NCI-H524 (cell line): ENCODE measurements at places on chromosomes 4 and X.

DNA sequence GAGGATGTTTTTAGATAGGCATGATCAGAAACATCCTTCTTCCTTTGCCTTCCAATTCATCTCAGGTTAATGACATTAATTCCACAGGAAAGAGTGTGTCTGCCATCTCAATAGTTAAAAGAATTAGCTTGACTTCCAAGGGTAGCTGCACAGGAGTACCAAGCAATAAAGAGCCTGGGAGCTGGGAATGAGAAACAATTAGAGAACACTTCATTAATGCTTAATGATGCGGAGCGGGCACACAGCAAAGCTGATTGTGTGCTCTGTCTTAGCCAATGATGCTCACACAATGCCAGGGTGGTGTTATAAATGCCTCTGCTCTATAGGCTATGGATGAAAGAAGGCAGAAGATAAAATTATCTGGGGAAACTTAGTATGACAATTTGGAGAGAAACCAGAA lies 1052.5 kb upstream of the LCORL start:
- peak; percentile 29 for DNase-seq

DNA sequence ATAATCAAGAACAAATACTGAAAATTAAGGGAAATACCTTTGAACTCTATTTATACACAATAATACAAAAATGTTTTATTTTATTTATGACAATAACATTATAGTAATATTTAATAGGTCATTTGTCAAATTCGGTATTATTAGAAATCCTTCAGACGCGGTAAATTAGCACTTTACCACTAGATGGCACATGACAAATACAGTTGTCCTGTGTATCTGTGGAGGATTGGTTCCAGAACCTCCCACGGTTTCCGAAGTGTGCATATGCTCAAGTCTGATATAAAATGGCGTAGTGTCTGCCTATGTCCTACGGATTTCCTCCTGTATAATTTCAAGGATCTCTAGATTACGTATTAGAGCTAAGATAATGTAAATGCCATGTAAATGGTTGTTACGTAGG lies 8.1 kb upstream of the LINC00632 start:
- peak; percentile 55 for DNase-seq

GRCh38 chrX:95536111-95536510 lies 1148.5 kb upstream of the DIAPH2 start:
- DNase-seq = no peak

GRCh38 chr4:79044141-79044659 lies 105.0 kb upstream of the PAQR3 start:
- DNase-seq = peak; percentile 86

DNA sequence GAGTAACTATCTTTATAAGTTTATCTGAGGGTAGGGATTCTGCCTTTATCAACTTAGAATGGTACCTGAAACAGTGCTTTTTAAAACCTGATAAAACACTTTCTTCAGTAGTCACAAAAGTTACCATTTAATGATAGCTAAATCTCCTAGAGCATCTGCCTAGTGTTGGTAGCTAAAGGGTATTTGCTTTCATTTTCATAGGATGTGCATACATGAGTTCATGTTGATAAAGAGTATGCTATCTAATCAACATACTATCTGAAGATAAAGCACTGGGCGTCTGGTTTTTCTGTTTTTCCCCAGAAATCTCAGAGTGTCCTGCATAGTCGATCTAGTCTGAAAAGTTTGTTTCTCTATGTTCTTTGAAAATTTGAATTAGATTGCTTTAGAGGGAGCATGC lies 75.1 kb downstream of the ADGRL3 start:
- DNase-seq = no peak

DNA sequence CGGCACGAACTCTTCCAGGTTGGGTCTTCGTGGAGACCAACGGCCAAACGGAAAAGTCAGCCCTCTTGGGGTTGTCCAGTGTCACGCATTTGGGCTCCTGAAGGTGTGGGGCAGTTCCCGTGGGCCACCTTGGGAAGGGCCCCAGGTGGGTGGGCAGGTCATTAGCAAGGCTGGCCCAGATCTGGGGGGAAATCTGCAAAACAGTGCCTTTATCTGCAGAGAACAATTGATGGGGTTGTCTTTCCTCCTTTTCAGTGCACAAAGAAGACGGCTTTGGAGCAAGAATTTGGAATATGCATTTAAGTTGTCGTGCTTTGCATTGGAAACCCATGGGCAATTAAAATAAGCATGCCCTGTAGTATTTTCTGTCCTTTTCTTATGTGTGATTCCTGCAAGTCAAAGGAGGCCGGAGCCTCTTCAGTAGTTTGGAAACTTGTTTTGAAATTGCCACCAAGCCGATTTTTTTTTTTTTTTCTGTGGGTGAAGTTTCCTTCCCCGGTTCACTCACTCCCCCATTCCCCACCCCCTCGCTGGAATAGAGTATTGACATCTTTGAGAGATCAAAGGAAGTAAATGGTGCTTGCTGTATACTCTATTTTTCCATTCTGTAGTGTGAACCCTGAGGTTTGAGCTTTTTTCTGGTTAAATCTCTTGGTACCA lies 9.8 kb downstream of the ZIC3 start:
- no peak for DNase-seq

DNA sequence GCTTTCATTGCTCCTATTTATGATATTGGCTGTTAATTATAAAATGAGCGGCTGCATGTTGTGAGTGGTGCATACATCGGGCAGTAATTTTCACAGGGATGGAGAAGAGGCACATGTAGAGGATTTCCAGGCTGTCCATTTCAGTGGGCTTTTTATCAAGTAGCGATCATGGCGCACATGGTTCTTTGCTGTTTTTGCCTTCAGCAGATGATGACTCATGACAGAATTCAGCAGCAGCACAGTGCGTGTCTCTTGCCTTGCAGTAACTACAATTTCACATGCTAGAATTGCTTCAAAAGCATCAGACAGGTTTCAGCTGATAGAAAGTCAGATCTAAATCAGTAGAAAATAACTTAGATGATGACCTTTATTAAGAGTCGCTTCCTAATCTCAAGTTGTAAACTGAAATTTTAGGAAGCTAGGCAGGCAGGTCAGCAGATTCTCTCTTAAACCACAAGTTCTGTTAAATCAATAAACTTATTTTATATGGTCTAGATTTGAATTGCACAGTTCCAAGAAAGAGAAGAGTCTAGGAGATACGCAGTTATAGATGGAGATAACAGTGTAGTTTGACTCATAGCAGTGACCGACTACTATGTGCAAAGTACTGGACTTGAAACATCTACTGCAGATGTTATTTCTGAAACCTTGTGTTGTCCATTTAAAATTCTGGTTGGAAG lies 35.8 kb downstream of the LRP2BP start:
- DNase-seq = no peak

- no peak for DNase-seq
Observed at GRCh38 chr4:95580226-95580625, 31.5 kb upstream of the UNC5C start.

GRCh38 chr4:102308032-102308799 lies 37.1 kb downstream of the SLC39A8 start:
- peak; percentile 41 for DNase-seq

DNA sequence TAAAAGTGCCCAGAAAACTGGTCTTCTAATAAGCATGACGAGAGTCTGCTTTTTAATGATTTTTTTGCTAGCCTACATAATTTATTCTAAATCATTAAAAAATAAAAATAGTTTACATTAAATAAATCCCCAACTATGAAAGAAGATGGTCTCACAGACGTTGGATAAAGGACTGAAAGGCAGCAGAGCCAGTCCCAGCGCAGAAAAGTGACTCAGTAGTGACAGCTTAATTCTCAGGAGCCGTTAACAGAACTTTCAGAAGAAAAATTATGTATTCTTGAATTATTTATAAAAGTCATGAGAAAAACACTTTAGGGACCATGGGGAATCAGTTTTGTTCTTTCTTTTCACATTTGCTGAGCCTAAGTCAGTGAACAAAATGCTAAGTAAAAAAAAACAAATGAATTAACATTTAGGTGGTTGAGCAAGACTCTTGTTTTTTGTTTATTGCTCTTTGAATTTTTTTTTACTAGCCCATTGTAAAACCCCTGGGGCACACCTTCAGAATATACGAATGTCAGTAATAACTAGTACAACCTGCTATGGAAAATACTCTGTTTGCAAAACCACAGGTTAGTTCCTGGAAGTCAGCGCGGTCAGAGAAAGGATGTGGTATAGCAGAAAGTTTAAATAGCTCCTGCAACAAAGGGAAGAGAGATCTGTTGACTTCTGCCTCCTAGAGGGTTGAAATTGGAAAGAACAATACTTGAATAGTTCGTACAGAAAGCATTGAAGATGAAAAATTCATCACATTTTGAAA lies 50.4 kb upstream of the CCDC160 start:
- DNase-seq = no peak

DNA sequence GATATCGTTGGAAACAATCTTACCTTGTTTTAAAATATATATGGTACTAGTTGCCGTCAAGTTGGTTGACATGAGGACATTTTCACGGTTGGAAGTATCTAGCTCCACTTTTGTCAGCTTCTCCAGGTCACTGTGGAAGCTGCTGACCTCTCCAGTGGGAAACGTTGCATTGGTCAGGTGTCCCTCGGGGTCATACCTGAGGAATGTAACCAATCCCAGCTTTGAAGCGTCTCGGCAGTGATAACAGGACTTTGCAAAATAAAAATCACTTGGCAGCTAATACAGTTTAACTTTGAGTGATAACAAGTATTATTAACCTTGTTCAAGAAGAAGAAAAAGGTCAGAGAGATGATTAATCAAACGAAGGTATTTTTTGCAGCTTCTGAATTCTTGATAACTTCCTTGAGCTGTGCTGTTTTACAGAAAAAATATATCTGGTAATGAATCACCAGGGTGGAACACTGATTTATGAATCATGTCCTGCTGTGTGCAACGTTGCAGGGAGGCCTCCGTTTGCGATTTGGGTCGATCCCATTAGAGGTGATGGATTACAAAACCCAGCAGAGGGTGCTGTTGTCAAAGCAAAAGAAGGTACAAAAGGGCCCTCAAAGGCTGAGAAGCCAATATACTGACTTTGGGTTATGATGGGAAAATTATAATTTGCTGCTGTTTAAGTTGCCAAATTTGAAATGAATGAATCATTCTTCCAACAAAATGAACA lies 60.1 kb downstream of the SH2D1A start:
- DNase-seq = peak; percentile 78

DNA sequence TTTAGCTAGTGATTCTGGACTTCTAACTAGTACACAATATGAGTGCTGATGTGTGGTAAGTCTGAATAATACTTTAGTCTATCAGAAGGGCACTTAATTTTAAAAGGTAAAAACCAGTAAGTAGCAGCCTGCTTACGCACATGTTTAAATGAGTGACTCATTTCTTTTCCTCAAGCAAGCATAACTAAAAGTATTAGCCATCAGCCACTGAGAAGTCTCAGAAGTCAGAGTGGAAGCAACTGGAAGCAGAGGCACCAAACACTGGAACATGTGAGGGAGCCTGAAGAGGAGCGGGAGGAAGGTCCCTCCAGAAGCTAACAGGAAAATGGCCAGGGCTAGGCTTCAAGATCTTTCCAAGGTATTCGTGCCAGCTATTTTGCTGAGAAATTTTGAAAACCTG lies 257.7 kb downstream of the RAPGEF2 start:
- no peak for DNase-seq

- DNase-seq = no peak
Observed at GRCh38 chr4:1325681-1326635, 21.1 kb upstream of the UVSSA start.

DNA sequence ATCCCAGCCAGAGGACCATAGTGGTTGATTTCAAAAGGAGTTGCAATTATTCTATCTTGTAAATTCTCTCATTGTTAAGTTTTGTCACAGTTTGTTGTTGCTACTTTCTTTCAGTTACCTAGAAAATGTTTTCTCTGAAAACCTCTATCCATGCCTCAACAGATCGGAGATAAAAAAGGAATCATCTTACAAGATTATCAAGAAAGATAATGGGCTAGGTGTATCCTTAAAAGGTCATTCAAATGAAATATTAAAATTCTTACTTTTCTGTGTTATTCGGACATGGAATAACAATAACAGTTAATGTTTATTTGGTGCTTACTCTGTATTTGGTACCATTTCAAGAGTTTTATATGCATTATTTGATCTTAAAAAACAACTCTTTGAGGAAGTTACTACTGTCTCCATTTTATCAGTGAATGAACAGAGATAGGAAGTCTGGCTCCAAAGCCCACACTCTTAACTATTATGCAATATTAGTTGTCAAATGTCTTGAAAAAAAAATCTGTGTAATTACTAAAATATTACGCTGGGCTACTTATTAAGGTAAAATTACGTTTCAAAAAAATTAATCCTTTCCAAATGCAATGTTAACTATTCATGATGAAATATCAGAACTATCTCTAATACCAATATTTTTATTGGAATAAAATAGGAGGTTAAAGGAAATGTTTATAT lies 97.5 kb downstream of the SNCA start:
- DNase-seq = no peak

DNA sequence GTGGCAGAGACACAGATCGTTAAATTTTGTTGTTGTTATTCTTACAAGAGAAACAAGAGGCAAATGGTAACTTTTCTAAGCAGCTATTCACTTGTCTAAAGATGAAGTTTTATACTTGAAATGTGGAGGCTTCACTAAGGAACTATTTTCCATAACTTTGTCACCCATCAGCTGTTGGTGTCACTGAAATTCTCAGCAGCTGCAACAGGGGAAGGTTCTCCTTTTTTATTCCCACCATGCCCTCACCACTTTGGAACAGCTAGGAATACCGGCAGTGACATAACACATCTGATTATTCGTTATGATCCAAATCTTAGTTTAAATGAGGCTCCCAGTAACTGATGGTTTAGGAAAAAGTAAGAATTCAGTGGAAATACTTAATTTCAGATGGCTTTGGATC lies 147.0 kb upstream of the LEF1 start:
- DNase-seq = no peak

GRCh38 chr4:187500796-187501195 lies 494.8 kb upstream of the ZFP42 start:
- DNase-seq = no peak

DNA sequence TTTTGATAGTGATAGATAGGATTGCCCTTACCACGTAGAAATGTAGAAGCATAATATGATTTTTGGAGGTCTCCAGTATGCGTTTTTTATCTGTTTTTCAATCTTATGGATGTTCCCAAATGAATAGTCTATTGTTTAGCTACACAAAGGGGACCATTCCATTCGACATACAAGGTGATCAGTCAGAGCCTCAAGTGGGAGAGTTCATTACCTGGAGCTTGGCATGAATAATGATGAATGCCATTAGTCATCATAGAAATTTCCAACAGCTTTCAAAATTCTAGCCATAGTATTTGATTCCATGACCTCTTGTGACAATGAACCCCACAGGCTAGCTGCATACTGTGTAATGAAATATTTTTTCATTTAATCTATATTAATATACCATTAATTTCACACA lies 123.6 kb downstream of the PDHA2 start:
- DNase-seq = no peak

GRCh38 chr4:142100941-142101340 lies 464.6 kb downstream of the IL15 start:
- DNase-seq = no peak

DNA sequence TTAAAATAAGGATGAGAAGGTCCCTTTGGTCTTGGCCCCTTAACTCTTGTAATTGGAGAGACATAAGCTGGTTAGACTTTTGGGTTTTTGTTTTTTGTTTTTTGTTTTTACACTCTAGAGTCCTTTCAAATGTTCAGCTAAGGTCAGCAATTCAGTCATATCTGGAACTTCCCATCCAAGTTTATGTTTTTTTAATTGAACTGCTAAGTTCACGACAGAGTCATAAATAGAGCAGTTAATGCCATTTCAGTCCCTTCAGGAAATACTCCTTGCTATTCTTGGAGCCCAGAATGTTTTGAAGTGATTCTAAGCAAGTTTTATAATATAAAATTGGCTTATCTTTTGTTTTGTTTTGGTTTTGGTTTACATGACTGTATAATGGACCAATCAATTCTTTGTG lies 329.4 kb upstream of the PABPC4L start:
- no peak for DNase-seq

GRCh38 chrX:45006002-45006800 lies 133.2 kb downstream of the KDM6A start:
- no peak for DNase-seq
